ENCODE measurements at places on chromosomes 13 and 19.
A peak's percentile ranks its signal among the peaks of the same experiment; 100 is the strongest.

DNA sequence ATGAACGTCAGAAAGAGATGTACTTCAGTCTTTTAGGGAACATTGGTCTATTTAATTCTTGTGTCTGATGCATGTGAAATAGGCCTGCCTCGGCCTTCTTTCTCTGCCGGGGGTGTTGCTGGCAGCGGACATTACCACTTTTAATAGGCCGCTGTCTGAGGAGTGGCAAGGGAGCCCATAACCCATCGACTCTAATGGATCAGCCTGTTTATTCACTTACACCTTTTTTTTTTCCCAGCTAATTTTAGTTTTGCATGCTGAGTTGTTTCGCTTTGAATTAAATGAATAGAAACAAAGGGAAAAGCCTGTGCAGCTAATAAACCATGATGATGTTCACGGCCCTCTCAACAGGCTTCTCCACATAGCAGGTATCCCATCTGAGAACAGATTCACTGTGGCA lies 78.4 kb downstream of the KCTD15 start:
- no peak for ATAC-seq

DNA sequence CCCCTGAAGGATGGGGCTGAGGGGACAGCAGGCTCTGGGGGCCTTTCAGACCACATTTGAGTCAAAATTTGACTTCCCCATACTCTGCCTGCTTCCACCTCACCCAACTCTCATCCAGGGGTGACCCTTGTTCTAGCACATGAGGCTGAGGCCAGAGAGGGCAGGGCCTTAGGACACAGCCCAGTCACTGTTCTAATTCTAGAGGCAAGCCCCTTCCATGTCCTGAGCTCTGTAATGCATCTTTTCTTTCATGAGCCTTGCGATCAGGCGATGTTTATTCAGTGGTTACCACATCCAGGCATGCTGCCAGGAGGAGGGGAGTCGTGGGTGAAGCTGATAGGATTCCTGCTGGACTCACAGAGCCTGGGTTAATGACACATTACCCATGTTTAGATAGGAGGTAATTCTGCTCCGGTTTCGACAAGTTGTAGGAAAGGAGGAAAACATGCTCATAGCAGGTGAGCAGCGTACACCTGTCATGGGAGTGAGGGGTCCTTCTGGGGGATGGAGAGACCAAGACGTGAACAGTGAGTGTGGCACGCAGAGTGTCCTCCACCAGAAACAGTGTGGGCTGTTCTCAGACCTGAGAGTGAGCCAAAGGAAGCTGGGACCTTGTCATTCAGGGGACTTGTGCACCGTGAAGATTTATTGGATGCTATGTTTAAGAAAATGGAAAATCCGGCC lies 9.3 kb downstream of the RPS9 start:
- peak; percentile 56 for ATAC-seq

GRCh38 chr19:54275951-54276350 lies 5.0 kb downstream of the LILRB2 start:
- ATAC-seq: no peak

- no peak for ATAC-seq
Measured at GRCh38 chr19:45146251-45146650, 14.5 kb downstream of the NKPD1 start.

GRCh38 chr13:40116008-40116407 lies 460.5 kb downstream of the COG6 start:
- ATAC-seq: peak; percentile 29

DNA sequence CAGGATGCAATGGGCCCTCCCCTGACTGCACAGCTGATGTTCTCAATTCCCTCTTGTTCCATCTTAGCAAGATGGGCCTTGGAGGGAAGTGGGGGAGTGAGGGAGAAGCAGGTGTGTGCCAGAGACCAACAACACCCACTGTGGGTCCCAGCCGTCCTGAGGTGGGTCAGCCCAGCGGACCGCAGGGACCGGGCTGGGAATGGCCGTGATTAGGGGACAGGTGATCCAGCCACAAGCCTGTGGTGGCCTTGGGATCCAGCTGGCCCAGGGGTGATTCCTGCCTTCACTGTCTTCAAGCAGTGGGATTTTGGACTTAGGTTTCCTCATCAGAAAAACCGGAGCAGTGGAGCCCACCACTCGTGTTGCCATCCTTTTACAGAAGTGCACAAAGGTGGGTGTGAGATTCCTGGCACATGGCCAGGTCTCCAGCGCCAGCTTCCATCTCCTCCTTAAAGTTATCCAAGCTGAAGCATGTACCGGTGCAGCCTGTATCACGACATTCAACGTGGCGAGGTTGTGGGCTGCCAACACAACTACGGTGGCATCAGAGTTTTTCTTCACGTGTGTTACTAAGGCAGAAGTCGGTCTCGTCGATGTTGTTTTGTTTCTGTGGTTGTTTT lies 9.0 kb upstream of the ATP11A start:
- no peak for ATAC-seq

DNA sequence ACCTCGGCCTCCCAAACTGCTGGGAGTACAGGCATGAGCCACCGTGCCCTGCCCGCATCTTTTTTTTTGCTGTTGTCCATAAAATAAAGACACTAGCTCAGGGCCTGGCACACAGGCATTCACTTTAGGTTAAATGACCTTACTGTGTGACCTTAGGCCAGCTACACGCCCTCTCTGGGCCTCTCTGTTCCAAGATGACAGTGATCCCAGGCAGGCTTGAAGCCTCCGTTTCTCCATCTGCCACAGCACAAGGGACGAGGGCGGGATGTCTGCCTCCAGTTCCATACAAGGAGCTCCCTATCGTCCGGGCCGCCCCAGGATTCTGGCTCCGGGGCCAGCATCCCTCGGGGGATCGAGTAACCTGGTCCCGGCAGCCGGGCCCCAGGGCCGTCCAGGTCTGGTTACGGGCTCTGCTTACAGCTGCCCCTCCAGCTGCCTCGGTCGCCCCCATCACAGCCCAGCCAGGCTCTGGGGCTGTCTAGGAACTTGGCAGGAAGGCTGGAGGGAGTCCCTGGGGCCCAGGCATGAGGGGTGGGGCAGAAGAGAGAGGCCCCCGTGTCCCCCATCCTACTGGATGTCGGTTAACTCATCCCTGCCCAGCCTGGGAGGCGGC lies 11.9 kb upstream of the SEMA6B start:
- ATAC-seq: no peak

DNA sequence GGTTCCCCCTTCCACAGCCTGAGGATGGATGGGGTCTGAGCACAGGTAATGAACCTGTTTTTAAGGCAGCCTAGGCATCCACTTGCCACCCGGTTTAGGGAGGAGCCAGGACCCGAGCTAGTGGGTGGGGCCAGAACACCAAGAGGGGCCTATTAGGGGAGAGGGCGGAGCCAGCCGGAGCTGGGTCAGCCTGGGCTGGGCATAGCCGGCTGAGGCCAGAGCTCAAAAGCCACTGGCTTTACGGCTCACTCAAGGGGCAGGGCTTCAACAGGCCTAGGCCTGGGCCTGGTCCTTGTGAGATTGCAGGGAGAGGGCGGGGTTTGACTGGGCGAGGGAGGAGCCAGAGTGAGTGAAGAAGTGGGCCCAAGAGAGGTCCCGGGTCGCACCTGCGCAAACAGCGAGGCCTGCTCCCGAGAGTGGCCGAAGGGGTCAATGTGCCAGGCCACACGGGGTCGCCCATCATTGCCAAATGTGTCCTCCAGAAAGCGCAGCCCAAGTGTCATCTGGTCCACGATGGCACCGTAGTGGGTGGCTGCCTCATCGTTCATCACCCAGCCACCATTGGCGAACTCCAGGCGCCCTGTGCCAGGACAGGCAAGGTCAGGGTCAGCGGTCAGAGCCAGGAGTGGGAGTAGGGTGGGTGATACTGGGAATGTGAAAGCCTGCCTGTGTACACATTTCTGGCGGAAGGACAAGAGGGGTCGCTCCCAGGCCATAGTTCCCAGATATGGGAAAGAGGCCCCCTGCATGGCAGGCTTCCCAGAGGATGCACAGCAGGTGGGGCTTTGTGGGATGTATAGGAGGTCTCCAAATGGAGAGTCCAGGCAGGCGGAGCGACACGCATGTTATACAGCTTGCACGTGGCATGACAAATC lies 1.9 kb downstream of the MAN2B1 start:
- ATAC-seq: peak; percentile 58

DNA sequence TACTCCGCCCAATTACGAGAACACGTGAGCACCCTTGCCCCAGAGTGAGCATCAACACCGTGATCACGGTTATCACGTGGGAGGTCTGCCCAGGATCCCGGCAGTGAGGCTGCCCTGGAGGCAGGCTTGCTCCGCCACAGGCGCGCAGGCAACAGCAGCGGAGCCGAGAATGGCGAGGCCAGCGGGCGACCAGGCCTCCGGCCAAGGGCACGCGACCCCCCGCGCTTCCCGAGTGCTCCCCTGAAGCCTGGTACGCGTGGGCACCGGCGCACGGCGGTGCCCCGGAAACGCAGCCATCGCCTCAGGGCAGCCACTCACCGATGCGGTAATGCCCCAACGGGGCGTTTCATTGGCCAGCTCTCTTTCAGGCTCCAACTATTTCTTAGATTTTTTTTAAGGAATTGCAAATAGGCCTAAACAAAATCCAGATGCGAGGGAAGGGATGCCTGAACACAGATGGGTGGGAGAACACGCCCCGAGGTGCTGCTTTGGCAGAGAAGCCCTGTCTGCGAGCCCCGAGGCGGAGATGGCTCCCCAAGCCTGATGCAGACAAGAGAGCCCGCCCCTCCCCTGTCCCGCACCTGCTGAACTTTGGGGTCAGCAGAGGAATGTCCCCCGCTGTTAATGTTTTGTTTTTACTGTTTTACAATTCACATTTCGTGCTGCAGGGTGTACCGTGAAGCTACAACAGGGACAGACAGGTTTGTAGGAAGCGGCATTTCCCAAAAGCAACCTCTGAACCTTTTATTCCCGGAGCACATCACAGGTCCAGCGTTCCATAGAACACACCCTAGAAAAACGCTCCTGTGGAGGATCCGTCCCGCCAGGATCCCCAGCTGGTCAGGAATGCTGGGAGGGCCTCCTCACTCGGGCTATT lies 132.7 kb downstream of the ZDHHC20 start:
- peak; percentile 87 for ATAC-seq

DNA sequence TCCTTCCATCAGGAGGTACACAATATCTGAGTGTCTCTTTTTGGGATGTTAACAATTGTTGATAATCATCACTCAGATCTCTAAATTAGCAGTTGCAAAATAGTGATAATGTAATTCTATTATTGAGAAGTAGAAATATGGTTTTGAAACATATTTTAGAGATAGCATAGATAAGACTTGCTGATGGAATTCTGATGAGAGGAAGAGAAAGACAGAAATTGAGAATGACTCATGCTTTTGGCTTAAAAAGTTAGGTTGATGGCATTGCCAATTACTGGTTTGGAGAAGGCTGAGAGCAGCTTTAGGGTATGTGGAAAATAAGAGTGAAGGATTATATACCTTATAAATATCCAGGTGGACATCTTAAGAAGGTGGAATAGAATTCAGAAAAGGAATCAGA lies 106.4 kb upstream of the EDNRB start:
- ATAC-seq: no peak

DNA sequence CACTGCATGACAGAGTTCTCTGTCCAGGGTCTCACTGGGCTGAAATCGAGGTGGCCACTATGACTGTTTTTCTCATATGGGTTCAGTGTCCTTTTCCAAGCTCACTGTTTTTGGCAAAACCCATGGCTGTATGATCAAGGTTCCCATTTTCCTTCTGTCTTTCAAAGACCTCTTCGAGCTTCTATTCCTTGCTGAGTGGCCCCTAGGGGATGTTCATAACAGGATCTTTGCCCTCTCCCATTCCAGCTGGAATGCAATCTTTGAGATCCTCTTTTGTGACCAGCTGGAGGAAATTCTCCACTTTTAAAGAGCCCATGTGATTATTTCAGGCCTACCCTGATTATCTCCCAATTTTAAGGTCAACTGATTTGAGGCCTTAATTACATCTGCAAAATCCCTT lies 572.5 kb upstream of the SLC10A2 start:
- ATAC-seq: no peak

GRCh38 chr13:85093808-85094207 lies 705.4 kb downstream of the SLITRK6 start:
- peak; percentile 96 for ATAC-seq

DNA sequence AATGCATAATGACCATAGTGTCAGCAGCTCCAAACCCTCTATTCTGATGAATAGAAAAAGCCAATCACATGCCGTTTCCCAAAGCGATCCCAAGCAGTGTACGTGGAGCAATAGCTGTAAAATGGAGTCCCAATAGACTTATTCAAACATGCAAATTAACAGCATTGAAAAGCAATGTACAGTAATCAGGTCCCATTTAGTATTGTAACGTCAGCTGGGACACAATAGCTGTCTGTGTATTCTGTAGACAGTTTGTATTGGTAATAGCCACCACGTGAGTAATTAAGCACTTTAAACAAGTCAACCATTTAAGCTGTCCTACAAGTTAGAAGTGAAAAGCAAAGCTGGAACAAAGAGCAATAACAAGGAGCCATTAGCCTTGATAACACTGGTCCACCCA lies 698.2 kb downstream of the PCDH17 start:
- peak; percentile 53 for ATAC-seq

GRCh38 chr19:10112037-10112761 lies 706 bp downstream of the P2RY11 start:
- ATAC-seq: no peak

DNA sequence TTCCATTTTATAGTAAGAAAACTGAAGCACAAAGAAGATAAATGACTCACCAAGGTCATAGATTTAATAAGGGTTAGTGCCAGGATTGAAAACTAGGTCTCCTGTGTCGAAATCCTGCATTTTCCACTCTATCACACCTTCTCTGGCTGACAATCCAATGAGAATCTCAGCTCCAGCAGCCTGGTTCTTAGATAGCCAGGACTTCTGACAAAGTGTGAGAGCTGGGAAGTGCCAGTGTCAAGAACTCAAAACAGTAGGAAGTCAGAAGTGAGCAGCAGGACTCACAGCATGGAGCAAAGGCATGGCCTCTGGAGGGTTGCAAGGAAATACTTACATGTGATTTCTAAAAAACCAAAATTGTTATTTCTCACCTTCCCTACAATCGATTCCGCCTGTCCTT lies 24.3 kb downstream of the KCTD12 start:
- no peak for ATAC-seq

- ATAC-seq: no peak
Measured at GRCh38 chr19:52691215-52691610, 43.6 kb downstream of the ZNF611 start.

DNA sequence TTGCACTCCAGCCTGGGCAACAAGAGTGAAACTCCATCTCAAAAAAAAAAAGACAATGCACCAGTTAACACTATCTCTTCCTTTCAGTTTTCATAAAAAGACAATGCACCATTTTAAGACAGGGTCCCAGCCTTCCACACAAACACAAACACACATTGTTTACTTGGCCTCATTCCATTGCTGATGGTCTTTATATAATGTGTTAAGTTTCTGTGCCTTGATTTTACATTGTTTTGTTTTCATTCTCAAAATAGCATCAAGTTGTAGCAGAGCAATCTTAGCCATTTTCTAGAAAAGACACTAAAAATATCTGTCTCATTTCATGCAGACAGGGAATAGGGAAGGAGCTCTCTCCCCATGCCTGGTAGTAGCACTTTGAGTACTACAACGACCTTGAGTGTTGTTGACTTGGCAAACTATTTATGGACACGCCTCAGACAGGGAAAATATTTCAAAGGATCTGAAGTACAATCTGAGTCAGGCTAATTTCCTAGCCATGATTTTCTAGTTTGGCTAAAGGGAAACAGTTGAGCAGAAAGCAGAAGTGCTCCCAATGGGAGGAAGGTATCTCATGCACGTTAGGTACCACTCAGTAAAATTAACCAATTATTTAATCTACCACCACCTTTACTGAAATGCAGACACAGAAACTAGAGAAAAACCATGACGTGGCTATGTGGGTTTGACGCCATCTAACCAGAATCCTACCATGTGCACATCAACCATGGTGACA lies 120.6 kb downstream of the ABCC4 start:
- no peak for ATAC-seq
